Activated gamma-delta T cell treated with Interleukin-2 at 50 U/mL for 16 hours (primary cell): ENCODE measurements at places on chromosomes 3 and 15.

- peak; percentile 80 for DNase-seq
These were observed 28.4 kb downstream of the CCDC12 start for GRCh38 chr3:46947981-46948791.

DNA sequence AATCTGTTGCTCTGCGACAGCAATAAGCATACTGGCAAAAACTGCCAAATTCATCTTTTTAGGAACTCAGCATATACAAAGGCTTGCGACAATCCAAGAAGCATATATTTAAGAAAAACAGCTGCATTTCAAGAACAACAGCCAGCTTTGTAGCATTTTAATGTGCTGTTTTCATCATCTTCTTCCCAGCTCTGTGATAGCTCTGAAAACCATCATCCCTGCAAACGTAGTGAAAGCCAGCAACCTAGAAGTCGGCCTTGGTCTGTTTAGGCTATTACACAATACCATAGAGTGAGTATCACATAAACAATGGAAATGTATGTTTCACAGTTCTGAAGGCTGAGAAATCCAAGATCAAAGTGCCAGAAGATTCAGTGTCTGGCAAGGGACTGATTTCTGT is 187.5 kb downstream of the NAALADL2 start:
- DNase-seq: no peak

- peak; percentile 32 for DNase-seq
These were observed 51.7 kb downstream of the TRANK1 start for GRCh38 chr3:36893137-36893557.

- no peak for DNase-seq
These were observed 235.7 kb downstream of the SATB1 start for GRCh38 chr3:18189282-18190050.

DNA sequence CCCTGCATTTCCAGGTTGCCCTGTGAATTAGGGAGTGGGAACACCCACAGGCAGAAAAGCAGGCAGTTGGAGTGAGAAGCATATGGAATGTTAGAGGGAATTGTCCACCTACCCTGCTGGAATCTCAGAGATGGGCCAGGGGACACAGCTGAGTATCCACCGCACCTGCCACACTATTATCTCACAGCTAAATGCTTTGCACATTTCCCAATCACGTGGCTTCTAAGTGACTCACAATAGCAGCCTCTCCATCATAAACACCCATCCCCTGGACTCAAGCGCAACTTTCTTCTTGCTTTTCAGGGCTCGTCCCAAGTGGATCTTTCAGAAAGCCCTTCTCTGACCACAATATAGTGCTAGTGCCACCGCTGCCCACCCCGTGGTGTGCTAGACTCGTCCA is 389.0 kb upstream of the LMCD1 start:
- DNase-seq: no peak

- DNase-seq: no peak
These were observed 26.6 kb downstream of the SLC28A1 start for GRCh38 chr15:84910928-84911623.

GRCh38 chr3:18500322-18500721 is 75.2 kb upstream of the SATB1 start:
- no peak for DNase-seq

DNA sequence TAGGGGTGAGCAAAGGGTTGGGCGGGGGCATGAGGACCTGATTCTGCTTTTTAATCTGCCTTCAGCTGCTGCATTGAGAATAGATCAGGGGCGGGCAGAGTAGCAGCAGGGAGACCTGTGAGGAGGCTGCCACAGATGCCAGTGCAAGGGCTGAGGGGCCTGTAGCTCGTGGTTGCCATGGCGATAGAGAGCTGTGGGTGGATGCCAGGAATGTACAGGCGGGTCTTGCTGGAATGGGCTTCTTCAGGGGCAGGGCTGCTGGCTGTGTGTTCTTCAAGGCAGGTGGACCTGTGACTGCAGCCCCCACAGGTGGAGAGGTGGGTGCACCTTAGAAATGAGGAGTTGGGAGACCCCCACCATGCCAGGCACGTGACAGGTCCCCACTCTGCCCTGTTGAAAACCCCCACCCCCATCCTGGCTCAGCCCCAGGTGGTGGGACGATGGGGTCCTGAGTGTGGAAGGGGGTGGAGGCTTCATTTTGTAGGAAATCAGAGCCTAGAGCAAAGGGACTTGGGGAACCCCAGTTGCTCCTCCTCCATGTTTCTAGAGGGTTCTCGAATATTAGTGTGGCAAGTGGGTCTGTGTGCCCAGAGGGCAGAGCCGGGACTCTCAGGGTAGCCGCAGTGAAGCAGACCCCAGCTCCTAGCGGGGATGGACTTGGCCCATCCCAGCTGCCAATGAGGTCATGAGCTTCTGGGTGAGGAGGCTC is 38.3 kb downstream of the SLC6A6 start:
- DNase-seq: no peak

GRCh38 chr3:100891033-100891432 is 102.2 kb downstream of the ABI3BP start:
- DNase-seq: no peak

GRCh38 chr3:140470962-140471361 is 206.9 kb upstream of the TRIM42 start:
- no peak for DNase-seq

DNA sequence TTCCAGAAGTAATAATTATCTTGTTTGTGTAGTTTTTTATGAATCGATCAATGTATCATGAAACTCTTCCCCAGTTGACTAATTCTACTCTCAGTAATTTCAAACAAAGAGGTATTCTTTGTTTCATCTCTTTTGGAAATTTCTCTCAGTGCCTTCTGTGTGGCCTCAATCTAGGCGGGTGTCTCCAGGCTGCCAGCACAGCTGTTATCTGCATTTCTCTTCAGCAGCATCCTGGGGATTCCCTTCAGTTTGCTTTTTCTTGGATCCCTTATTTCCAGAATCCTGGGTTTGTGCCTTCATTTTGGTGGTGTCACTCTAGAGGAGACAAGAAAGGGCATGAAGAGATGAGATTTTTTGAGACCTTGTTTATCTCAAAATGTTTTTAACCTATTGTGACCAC is 22.7 kb downstream of the NIPA2 start:
- no peak for DNase-seq

DNA sequence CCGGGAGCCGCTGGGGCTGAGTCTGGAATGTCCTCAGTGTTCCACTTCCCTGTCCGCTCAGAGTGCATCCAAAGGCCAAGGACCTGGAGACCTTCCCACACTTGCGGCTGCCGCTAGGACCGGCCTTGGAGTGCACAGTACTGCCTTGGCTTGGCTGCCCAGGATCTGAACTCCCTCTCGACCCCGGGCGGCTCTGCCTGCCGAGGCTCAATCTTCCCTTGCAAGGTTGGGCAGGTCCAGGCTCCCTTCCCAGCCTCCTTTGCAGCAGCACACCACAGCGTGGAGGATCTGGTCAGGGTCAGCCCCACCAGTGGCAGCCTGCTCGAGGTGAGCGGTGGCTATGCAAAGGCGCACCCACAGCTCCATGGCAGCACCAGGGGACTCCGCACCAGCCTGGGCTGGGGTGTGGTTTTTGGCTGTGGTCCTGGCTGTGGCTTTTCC is 69.2 kb downstream of the PLXNA1 start:
- DNase-seq: no peak

- no peak for DNase-seq
These were observed 41.4 kb downstream of the ZDHHC19 start for GRCh38 chr3:196169836-196170240.

- no peak for DNase-seq
These were observed 80.3 kb downstream of the TMEM266 start for GRCh38 chr15:76140074-76140464.

GRCh38 chr3:50323092-50323600 is 601 bp upstream of the HYAL2 start:
- DNase-seq: no peak

DNA sequence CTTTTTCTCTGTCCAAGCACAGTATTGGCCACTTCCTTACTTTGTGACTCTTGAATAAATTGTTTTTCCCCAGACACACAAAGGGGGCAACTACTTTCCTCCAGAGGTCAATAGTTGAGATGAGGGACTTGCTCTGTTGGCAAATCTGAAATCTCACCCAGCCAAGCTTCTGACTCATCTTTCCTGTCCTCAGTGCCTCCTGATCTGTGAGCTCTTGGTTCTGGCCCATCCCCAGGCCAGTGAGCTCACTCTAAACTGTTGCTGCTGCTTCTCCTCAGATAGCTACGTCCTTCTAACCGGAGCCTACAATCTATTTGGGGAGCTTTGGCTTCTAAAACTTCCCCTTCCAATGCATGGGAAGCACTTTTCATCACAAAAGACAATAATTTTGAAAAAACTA is 50.0 kb upstream of the NMD3 start:
- DNase-seq: no peak

DNA sequence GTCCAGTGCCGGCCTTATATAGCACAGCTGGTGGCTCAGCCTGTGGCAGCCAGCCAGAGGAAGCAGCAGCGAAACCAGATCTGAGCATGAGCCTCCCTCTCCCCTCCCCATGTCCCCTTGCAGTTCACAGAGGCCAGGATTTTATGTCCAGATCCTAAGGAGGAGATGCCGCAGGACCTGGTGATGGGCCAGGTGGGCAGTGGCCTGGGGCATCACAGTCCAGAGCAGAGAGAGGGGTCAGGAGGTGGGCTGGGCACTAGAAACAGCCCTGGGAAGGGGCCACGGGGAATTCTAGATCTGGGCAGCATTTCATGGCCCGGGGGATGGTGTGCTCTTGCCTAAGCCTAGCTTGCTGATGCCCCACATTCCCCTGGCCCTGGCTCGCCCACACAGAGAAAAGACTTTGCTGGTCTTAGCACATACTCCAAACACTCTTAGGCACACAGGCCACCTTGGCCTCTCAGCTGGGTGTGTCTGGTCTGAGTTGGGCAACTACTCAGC is 259 bp upstream of the CILP start:
- DNase-seq: no peak

DNA sequence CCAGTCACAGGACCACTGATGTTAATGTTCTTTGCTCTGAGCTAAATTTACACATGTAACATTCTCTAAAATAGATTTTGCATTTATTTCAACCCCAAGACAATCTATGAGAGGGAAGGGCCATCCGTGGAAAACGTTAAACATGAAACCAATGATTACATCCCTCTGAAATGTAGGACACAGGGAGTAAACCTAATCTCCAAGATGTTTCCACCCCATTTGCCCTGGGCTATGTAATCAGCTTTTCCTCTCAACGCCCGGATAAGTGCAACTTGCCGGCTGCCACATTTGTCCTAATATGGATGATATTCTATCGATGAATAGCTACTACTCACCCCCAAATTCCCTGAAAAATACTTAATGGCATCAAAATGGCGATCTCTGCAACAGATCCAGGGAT is 6.4 kb upstream of the FMN1 start:
- DNase-seq: no peak

DNA sequence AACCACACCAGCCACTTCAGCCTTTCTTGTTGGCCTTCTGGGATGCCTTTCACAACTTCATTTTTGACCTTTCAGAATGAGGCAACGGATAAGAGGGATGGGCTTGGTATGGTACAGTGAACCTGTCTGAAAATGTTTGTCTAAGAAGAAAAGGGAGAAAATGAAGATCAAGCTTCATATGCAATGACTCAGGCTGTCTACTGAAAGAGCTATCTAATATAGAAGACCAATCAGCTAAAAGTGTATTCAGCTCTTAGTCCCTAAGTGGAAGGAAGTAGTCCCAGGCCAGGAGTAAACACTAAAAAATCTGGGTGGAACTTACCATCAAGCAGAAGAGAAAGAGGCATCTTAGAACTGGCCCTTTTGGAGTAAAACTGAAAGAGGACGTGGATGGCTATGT is 12.2 kb upstream of the UPK1B start:
- no peak for DNase-seq

DNA sequence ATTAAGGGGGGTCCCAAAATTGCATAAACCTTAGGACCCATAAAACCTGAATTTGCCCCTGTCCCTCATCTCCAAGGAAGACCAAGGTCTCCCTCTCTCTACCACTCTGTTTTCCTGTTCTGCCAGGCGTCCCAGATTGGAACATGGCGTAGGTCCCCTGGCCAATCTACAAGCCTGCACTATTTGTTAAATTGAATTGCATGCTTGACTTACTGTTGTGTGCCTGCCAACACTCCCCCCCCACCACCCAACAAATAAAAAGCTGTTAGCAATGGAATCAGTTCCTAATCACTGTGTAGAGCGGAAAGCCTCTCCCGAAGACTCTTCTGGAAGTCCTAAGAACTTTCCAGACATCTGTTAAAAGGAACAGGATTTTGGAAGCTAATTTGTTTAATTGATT is 11.7 kb downstream of the CTXND1 start:
- no peak for DNase-seq

DNA sequence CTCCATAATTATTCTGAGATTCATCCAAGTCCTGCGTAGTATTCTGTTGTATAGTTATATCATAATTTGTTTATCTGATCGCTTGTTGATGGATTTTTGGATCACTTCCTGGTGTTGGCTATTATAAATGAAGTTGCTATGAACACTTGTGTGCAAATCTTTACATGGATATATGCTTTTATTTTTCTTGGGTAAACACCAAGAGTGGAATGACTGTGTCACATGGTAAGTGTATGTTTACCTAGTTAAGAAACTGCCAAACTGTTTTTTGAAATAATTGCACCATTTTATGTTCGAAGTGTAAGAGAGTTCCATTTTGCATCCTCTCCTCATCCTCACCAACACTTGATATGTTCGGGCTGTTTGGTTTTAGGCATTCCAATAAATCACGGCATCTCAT is 360.4 kb upstream of the FRG2C start:
- DNase-seq: no peak

GRCh38 chr3:114848082-114848481 is 299.0 kb downstream of the ZBTB20 start:
- DNase-seq: no peak

GRCh38 chr3:59318881-59319280 is 269.1 kb upstream of the CFAP20DC start:
- DNase-seq: no peak

DNA sequence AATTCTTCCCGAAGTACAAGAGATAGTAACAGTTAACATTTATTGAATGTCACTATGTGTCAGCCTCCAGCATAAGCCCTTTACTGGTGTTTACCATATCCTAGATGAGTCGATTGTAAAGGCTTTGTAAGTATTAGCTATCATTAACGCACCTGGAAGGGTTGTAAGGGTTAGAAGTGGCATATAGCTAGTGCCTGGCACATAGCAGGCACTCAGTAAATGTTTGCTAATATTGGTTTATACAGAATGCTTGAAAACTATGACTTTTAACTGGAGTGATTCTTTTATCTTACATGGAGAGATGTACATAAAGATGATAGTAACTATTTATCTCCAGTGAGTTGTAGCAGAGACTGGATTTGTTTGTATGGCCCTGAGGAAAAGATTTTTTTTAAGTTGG is 46.3 kb upstream of the ATP11B start:
- no peak for DNase-seq
